ENCODE measurements at places on chromosomes 2 and 18.

- DNase-seq = no peak
These were observed 52.6 kb downstream of the MRPL35 start for GRCh38 chr2:86251840-86252266.

DNA sequence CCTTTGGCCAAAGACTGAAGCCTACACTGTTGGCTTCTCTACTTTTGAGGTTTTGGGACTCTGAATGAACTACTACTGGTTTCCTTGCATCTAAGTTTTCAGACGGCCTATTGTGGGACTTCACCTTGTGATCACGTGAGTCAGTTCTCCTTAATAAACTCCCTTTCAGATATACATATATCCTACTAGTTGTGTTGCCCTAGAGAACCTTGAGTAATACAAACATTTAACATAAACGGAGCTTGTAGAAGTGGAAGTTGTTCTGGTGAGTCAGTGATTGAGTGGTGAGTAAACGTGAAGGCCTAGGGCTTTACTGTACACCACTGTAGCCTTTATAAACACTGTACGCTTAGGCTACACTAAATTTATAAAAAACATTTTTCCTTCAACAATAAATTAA is 107.2 kb upstream of the CDH2 start:
- no peak for DNase-seq

DNA sequence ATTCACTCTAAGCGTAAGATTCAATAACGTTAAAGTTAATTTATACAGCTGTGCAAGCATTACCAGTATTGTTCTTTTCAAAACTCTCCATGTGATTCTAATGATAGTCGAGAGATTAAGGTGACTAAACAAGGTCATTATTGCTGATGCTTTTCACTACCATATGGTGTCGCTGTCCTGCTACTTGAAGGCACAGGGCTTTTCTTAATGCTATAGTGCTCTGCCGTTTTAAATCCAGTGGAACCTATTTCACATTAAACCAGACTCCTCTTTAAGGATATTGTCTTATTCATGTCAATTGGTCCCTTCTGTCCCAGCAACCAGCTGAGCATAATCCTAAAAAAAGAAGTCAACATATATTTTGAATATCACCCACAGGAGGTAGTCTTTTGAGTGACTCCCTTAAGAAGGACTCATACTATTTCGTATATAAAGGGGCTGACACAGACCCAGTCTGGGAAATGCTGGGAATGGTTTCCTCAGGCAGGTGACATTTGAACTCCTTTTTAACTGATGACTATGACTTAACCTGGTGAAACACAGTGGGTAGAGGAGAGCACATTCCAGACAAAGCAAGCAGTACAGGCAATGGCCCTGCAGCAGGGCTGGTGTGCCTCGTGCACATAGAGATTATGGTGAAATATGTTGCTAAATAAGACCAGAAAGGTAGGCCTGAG is 53.9 kb upstream of the CYTIP start:
- DNase-seq = no peak

GRCh38 chr2:130831356-130831755 is 5.4 kb upstream of the ARHGEF4 start:
- no peak for DNase-seq

Measured in activated naive CD8-positive, alpha-beta T cell treated with anti-CD3 and anti-CD28 coated beads, Interleukin-2, amount 10 ng/mL, durations not matched to agents 7 days and 5 days (primary cell).